NCI-H2081 (cell line): ENCODE measurements at places on chromosomes 6 and 20.

GRCh38 chr6:93728150-93728549, 308.8 kb upstream of the EPHA7 start:
- DNase-seq: no peak

- no peak for DNase-seq
These were observed 21.4 kb upstream of the NCOA3 start for GRCh38 chr20:47480239-47480638.

GRCh38 chr6:10403385-10404106, 11.3 kb downstream of the TFAP2A start:
- DNase-seq: no peak

DNA sequence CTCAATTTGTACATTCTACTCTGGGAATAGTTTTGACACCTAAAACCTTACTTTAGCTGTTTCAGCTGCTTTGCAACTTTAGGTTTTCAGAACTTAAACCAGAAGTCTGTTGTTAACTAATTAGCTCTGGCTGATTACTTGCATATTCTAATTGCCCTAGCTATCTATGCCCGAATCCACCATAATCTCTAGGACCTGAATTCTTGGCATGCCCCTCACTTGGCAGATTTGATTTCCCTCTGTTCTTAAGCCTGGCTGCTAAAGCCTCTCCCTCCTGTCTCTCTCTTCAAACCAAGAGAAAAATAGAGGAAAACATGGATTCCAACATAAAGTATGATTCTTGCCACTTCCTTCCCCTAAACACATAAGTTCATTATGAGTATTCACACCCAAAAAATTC, 35.0 kb upstream of the LIN28B start:
- no peak for DNase-seq

- DNase-seq: no peak
These were observed 500.1 kb downstream of the EPM2A start for GRCh38 chr6:145235207-145235606.

DNA sequence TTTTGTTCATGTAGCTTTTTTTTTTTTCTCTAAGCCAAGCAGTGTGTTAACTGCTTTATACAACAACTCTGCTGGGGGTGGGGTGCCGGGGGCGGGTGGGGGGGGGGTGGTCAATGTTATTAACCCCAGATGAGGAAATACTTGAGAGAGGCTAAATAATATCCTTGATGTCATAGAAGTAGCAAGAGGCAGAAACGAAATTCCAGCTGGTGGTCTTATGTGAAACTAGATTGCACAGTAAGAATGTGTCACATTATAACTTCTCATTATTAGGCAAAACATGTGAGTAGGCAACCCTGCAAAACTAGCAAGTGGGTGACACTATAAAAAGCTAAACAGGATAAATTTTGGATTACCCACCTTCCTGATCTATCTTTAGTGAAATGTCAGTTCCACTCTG, 12.8 kb downstream of the MYLK4 start:
- DNase-seq: no peak

DNA sequence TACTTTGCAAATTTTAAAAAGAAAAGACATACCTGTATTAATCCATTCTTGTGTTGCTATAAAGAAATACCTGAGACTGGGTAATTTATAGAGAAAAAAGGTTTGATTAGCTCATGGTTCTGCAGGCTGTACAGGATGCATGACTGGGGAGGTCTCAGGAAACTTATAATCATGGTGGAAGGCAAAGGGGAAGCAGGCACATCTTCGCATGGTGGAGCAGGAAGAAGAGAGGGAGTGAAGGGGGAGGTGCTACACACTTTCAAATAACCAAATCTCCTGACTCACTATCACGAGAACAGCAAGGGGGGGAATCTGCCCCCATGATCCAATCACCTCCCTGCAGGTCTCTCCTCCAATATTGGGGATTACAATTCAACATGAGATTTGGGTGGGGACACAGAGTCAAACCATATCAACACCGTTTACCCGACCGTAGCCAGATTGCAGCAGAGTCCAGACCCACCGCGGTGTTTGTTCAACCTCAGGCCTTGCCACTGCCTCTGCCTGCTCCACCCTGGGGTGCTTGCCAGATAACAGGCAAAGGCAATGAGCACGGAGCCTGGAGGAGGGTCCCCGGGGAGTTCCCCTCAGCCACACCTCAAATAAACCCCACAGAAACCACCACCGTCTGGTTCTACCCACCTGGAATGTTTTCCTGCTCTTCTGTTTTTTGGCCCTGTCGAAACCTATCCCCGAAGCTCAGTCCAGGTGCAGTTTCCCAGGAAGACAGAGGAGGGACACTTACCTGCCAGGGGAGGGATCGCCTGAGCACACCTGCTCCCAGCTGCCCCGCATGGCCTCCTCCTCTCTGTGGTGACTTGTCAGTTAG, 142.2 kb upstream of the AFDN start:
- DNase-seq: no peak

GRCh38 chr6:44940367-44940766, 387.8 kb upstream of the RUNX2 start:
- no peak for DNase-seq

DNA sequence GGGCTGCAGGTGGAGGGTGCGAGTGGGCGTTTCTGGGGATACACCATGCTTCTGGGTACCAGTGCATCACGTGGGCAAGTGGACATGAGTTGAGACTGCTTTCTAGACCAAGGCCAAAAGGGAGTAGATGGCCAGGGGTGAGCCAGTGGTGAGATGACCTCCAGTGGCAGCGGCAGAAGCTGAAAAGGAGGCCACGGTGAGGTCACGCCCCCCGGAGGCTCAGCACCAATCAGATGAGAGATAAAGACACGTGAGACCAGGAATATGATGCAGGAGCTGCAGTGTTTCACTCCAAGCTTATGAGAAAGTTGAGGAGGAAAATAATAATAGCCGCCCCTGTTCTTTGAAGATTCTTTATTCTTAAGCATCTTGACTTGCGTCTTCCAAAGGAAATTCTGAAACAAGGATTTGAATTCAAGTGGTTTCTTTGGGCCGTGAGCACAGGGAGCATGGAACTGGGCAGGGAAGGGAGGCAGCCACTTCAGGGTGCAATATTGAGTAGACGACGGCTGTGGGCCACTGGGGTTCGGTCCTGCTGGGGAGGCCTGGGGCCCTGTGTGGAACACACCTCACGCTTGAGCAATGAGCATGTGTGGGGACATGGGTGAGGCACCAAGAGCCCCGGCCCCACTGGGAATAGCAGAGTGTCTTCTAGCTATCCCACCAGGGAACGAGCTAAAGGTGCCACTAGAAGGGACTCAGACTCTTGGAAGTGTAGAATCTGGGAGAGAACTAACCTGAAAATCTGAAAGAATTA, 156.7 kb upstream of the LRFN2 start:
- DNase-seq: no peak

DNA sequence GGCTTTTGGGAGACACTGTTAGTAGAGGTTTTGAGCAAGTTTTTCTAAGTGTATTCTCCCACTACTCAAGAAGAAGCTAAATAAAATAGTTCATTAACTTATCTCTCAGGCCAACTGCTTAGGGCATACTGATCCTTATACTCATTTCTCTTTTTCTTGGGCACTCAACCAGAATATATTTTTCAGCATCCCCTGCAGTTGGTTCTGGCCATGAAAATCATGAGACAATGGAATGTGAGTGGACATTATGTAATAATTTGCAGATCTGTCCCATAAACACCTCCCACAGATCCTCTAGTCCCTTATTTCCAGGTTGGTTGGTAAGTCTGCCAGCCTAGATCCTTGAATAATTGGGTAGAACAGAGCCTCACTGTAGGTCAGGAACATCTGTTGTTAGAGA, 136.7 kb downstream of the AIG1 start:
- no peak for DNase-seq

- no peak for DNase-seq
These were observed 14.5 kb downstream of the COL11A2 start for GRCh38 chr6:33177552-33178446.

GRCh38 chr6:28880519-28880893, 43.3 kb downstream of the TRIM27 start:
- no peak for DNase-seq

GRCh38 chr6:132357120-132357519, 44.2 kb downstream of the MOXD1 start:
- no peak for DNase-seq

DNA sequence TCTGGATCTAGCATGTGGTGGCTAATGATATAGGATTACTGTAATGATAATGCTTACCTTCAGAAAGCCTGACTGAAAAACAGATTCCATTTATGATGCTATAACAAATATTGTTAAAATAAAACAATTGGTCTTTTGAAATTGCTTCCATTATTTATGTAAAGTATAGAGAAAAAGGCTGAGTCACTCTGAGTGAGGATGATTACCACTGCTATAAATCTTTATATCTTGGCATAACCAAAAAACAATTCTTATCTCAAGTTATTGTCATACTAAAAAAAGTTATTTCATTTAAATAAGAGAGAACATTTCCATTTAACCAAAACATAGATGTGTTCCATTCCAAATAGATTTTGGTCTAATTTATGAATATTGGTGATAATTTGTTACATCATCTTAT, 53.0 kb upstream of the DST start:
- DNase-seq: no peak

- no peak for DNase-seq
These were observed 645.3 kb downstream of the FRK start for GRCh38 chr6:115415378-115415777.

- DNase-seq: no peak
These were observed 45.5 kb downstream of the MYLK4 start for GRCh38 chr6:2705256-2705655.

DNA sequence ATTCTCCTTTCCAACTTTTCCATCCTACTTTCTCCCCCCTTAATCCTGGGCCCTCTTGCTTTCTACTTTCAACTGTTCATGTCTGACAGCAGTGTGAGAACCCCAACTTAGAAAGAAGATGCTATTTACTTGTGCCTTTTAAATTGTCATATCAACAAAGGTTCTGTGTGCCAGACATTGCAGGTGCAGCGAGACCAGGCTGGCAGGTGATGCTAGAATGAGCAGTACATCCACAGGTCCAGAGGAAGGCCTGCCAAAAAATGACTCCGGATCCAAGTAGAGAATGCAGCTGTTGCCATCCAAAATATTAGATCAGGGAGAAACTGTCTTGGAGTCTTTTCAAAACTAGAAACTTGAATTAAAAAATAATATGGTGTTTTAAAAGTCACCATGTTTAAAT, 510.5 kb downstream of the LMBRD1 start:
- peak; percentile 71 for DNase-seq

GRCh38 chr6:92159046-92159445, 1260.3 kb downstream of the EPHA7 start:
- DNase-seq: no peak

DNA sequence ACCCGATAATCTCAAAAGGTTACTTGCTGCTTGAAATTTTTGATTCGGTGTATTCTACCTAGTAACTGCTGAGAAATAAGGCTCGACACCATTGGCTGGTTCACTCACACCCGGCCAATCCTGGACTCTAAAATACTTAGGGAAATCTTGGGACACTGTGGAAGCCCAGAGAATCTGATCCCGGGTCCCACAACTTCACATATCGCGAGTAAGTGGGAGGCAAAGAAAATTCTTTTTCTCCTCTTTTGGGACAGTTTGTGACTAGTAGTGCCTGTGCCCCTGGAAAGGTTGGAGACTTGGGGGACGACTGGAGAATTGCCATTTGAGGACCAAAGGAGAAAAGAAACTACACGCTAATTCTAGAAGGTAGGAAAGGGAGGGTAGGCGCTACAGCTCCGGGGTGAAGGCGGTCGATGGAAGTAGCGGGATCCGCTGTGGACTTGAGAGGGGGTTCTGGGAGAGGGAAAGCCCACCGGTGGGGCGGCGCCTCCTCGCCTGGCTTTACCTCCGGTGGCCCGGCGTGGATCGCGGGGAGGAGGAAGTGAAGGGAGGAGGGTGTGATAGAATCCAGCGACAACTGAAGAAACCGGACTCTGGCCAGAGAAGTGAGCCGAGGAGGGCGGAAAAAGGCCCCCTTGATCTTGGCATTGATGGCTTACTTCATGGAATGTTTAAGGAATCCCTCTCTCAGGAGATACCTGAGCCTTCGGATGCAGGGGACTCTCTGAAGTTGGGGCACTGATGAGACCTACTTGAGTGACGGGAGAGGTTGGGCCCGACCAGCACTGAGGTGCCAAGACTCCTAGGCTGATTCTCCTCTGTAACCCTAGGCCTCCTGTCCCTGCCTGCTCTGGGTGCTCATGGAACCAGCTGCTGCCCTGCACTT, 18.8 kb upstream of the BTN3A3 start:
- DNase-seq: peak; percentile 83

- no peak for DNase-seq
These were observed 18.1 kb downstream of the SLX4IP start for GRCh38 chr20:10453241-10453640.

- no peak for DNase-seq
These were observed 11.8 kb downstream of the SMOC2 start for GRCh38 chr6:168452685-168453377.

GRCh38 chr20:62645613-62646012, 3.3 kb downstream of the SLCO4A1 start:
- DNase-seq: no peak

GRCh38 chr20:62211769-62212288, 8.2 kb downstream of the HRH3 start:
- no peak for DNase-seq

GRCh38 chr20:50575865-50576720, 65.9 kb downstream of the PTPN1 start:
- peak; percentile 10 for DNase-seq

DNA sequence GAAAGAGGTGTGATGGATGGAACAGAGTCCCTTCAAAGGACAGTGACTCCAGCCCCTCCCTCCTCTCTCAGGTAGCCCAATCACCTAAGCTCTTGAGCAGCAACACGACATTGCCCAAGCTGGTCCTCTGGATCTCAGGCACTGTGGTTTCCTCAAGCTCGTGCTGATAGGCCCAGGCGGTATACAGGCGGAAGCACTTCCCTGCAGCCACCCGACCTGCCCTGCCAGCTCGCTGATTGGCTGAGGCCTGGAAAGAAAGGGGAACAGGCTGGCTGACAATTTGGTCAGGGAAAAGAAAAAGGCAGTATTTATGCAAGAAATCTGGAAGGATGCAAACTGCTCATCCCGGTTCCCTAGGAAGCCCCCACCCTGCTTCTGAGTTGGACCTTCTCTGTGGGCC, 9.6 kb downstream of the C6orf136 start:
- no peak for DNase-seq

DNA sequence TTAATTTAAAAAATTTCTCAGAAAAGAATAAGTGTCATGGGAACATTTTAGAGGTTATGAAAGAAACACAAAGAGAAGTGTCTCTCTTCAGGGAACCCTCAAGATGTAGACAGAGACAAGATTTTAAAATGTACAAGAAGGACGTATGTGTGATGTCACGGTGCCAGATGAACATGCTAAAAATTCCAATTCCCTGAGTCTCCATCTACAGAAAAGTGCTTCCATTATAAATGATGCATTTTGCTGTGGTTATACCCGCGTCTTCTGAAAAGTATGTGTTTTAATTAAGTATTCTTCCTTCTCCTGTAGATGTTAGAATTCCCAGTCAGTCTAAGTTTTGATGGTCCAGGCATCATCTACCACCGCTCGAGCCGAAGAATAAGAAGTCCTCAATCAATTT, 489.1 kb downstream of the PREX1 start:
- DNase-seq: no peak

DNA sequence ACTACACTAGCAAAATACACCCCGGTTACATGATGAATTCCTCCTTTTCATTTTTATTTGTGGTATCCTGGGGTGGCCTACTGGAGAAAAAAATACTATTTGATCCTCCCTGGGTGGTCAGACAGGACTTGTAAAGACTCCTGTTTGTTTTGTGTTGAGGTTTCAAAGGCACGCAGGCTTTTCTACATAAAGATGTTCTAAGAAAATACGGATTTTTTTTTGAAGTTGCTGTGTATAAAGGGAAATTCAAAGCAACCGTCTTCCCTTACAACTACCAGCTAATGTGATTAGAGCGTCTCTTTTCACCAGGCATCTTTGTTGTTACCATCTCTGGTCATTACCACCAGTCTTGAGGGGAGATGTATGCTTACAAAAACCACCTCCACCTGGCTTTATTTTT, 187.1 kb downstream of the SOX4 start:
- no peak for DNase-seq
